ENCODE measurements at places on chromosomes 7 and 10.

DNA sequence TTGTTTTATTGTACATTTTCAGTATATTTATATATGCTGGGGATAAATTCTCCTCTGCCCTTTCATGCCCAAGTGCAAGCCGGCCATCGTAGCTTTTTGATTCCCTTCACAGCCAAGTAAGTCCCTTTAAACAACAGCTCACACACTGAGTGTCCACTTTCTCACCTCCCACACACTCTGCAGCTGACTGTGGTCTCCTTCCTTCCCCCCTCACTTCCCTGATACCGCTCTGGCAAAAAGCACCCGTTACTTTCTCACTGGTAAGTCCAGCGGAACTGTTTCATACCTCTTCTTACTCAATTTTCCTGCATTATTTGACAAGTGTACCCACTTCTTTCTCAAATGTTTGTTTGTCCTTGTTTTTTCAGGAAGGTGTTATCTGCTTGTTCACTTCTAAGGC lies 35.2 kb downstream of the MGAM start:
- H3K27ac ChIP-seq = no peak overlapping the region
- no peaks in the 10 kb centered on the region for H3K36me3 ChIP-seq
- H3K4me1 ChIP-seq = no peaks in the 10 kb centered on the region
- no peak overlapping the region for H3K4me3 ChIP-seq

- no peak overlapping the region for H3K4me3 ChIP-seq
- DNase-seq = no peak
- H3K27me3 ChIP-seq = no peaks in the 10 kb centered on the region
- H3K4me1 ChIP-seq = peaks cover 34% of the 10 kb centered on the region
These were observed 186.9 kb downstream of the SND1 start for GRCh38 chr7:127838816-127839415.

- H3K36me3 ChIP-seq = no peaks in the 10 kb centered on the region
- DNase-seq = no peak
- no peaks in the 10 kb centered on the region for H3K4me1 ChIP-seq
- H3K27ac ChIP-seq = no peak overlapping the region
These were observed 380.9 kb downstream of the GATA3 start for GRCh38 chr10:8435186-8436055.

DNA sequence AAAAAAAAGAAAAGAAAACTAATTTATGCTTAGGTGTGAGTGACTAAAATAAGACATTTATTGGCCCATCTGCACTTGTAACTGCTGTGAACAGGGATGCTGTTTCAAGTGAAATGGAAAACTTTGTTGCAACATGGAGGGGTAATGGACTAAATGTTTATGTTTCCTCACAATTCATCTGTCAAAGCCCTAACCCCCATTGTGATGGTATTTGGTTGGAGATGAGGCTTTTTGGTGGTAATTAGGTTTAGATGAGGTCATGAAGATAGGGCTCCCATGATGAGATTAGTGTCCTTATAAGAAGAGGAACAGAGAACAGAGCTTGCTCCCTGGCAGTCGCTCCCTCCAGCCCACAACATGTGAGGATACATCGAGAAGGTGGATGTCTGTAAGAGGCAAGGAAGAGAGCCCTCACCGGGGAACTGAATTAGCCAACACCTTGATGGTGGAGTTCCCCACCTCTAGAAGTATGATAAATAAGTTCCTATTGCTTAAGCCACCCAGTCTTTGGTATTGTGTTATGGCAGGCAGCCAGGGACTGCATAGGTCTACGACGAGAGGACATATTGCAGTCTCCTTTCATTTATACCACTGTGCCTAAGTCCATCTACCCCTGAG lies 28.6 kb upstream of the VCL start:
- H3K36me3 ChIP-seq = no peaks in the 10 kb centered on the region
- H3K4me1 ChIP-seq = no peaks in the 10 kb centered on the region
- no peak for DNase-seq
- H3K4me3 ChIP-seq = no peak overlapping the region

- H3K4me1 ChIP-seq = peaks cover 9% of the 10 kb centered on the region
- H3K27ac ChIP-seq = no peak overlapping the region
- peaks cover 37% of the 10 kb centered on the region for H3K36me3 ChIP-seq
- no peaks in the 10 kb centered on the region for H3K27me3 ChIP-seq
These were observed 28.6 kb downstream of the PDSS1 start for GRCh38 chr10:26725837-26726727.

GRCh38 chr10:70007116-70007820 lies 45.4 kb upstream of the MACROH2A2 start:
- no peaks in the 10 kb centered on the region for H3K27me3 ChIP-seq
- H3K36me3 ChIP-seq = no peaks in the 10 kb centered on the region
- H3K4me3 ChIP-seq = no peak overlapping the region
- no peaks in the 10 kb centered on the region for H3K4me1 ChIP-seq
- no peak overlapping the region for H3K27ac ChIP-seq
- no peak for DNase-seq

DNA sequence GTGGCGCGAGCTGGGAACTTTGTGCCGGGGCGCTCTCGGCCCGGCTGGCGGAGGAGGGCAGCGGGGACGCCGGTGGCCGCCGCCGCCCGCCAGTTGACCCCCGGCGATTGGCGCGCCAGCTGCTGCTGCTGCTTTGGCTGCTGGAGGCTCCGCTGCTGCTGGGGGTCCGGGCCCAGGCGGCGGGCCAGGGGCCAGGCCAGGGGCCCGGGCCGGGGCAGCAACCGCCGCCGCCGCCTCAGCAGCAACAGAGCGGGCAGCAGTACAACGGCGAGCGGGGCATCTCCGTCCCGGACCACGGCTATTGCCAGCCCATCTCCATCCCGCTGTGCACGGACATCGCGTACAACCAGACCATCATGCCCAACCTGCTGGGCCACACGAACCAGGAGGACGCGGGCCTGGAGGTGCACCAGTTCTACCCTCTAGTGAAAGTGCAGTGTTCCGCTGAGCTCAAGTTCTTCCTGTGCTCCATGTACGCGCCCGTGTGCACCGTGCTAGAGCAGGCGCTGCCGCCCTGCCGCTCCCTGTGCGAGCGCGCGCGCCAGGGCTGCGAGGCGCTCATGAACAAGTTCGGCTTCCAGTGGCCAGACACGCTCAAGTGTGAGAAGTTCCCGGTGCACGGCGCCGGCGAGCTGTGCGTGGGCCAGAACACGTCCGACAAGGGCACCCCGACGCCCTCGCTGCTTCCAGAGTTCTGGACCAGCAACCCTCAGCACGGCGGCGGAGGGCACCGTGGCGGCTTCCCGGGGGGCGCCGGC lies 870 bp downstream of the FZD1 start:
- DNase-seq = peak; percentile 89
- H3K4me1 ChIP-seq = peaks cover 55% of the 10 kb centered on the region
- H3K27me3 ChIP-seq = no peaks in the 10 kb centered on the region
- H3K27ac ChIP-seq = 0 out of 2 replicates have a peak overlapping the region, but pooled peaks have one; percentile 43
- no peaks in the 10 kb centered on the region for H3K36me3 ChIP-seq

DNA sequence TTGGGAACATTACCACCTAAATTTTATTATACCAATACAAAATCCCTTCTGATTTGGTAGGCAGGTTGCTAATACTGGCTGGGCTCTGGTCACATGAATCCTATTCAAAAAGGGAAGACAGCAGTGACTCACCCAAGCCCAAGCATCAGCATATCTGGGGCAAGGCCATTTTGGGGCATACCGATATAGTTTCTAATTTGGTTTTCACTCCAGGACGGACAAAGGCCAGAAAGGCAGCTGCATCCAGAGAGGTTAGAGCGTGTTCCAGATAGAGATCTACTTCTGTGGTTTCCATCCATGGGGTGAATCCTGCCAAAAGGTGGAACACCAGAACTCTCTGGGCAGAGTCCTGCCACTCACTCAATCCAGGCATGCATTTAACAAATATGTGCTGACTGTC lies 335.8 kb downstream of the ELMO1 start:
- H3K4me3 ChIP-seq = no peak overlapping the region
- peaks cover 29% of the 10 kb centered on the region for H3K4me1 ChIP-seq
- no peak for DNase-seq
- no peaks in the 10 kb centered on the region for H3K27me3 ChIP-seq

DNA sequence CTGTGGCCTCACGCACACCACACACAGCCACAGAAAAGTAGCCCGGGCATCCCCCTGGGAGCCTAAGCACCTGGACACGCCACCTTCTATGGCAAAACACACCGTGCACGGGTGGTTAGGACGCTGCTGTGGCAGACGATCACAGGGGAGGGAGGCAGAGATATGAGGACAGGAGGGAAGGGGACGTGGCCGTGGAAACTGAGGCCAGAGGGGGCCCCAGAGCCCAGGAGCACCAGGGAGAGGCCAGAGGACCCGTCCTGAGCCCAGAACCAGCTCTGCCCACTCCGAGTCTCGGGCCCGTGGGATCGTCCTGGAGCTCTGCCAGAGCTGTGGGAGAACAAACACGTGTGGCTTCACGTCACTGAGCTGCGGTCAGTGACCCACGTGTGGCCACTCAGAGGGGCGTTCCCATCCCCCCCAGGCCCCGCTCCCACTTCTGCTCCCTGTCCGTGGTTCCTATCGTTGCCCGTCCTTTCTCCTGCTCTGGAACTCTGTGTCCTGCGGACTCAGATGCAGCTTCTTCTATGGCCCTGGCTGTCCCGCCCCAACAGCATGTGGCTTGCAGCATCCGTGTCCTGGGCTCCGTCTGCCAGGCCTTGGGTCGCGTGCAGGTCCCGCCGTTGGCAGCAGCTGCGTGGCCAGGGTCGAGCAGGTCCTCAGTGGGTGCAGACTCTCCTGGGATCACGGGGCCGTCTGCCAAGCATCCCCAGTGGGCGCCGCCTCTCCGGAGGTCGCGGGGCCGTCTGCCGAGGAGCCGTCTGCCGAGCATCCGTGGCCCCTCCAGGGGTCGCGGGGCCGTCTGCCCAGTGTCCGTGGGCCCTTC lies 31.0 kb downstream of the GET4 start:
- no peak overlapping the region for H3K4me3 ChIP-seq
- DNase-seq = peak; percentile 74
- H3K4me1 ChIP-seq = peaks cover 16% of the 10 kb centered on the region
- no peaks in the 10 kb centered on the region for H3K36me3 ChIP-seq
- no peaks in the 10 kb centered on the region for H3K27me3 ChIP-seq

DNA sequence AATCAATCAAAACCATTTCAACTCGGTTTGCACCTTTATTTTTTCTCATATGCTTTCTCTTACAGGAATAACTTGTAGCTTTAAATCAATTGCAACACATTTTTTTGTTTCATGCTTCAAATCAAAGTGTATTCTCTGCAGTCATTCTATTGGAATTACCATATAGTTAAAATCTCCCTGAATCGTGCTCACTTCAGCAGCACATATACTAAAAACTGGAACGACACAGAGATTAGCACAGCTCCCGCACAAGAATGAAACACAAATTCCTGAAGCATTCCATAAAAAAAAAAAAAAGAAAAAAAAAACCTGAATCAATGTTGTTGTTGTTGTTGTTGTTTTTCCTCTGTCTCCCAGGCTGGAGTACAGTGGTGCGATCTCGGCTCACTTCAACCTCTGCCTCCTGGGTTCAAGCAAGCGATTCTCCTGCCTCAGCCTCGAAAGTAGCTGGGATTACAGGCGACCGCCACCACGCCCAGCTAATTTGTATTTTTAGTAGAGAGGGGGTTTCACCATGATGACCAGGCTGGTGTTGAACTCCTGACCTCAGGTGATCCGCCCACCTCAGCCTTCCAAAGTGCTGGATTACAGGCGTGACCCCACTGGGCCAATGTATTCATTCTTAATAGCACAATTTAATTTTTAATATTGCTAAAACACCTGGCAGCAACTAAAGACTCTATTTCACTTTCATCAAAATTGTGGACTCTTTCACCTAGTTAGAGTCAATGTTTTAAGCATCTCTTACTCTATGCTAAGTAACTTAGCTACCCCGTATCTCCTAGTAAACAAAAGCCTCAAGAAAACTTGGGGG lies 26.3 kb downstream of the ANKRD61 start:
- no peak for DNase-seq
- H3K4me1 ChIP-seq = peaks cover 21% of the 10 kb centered on the region
- H3K27me3 ChIP-seq = no peaks in the 10 kb centered on the region
- peaks cover 10% of the 10 kb centered on the region for H3K36me3 ChIP-seq
- peak overlapping the region; percentile 98 for H3K4me3 ChIP-seq

- no peaks in the 10 kb centered on the region for H3K36me3 ChIP-seq
- no peak for DNase-seq
- no peak overlapping the region for H3K27ac ChIP-seq
- H3K4me1 ChIP-seq = no peaks in the 10 kb centered on the region
- H3K4me3 ChIP-seq = no peak overlapping the region
These were observed 56.7 kb downstream of the ITIH5 start for GRCh38 chr10:7610026-7610425.

GRCh38 chr7:26156451-26157420 lies 4.7 kb downstream of the NFE2L3 start:
- DNase-seq = no peak
- no peaks in the 10 kb centered on the region for H3K27me3 ChIP-seq
- H3K4me1 ChIP-seq = no peaks in the 10 kb centered on the region
- H3K27ac ChIP-seq = no peak overlapping the region
- H3K36me3 ChIP-seq = no peaks in the 10 kb centered on the region

DNA sequence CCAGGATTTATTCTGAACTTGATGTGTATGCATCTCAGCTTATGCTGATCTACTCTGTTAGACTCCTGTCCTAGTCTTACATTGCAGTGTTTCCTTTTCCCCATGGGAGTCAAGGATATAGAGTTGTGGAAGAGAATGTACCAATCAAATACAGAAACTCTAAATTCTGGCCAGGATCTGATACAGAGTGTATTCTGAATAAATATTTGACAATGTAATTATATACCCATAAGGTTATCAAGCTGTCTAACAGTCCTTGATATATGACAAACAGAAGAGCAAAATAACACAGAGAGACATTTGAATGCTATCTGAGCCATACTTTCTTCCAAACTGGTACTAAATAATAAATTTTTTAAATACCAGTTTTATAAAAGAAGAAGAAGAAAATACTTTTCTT lies 116.8 kb downstream of the ETV1 start:
- H3K36me3 ChIP-seq = no peaks in the 10 kb centered on the region
- no peaks in the 10 kb centered on the region for H3K4me1 ChIP-seq
- DNase-seq = no peak
- H3K4me3 ChIP-seq = no peak overlapping the region
- H3K27me3 ChIP-seq = no peaks in the 10 kb centered on the region

GRCh38 chr7:14833707-14834106 lies 68.8 kb downstream of the DGKB start:
- DNase-seq = no peak
- no peak overlapping the region for H3K4me3 ChIP-seq
- H3K27me3 ChIP-seq = no peaks in the 10 kb centered on the region
- no peak overlapping the region for H3K27ac ChIP-seq
- H3K4me1 ChIP-seq = no peaks in the 10 kb centered on the region

GRCh38 chr7:130379532-130379920 lies 768 bp upstream of the CPA1 start:
- no peaks in the 10 kb centered on the region for H3K27me3 ChIP-seq
- no peaks in the 10 kb centered on the region for H3K36me3 ChIP-seq
- no peaks in the 10 kb centered on the region for H3K4me1 ChIP-seq
- no peak overlapping the region for H3K27ac ChIP-seq
- no peak for DNase-seq
- no peak overlapping the region for H3K4me3 ChIP-seq

DNA sequence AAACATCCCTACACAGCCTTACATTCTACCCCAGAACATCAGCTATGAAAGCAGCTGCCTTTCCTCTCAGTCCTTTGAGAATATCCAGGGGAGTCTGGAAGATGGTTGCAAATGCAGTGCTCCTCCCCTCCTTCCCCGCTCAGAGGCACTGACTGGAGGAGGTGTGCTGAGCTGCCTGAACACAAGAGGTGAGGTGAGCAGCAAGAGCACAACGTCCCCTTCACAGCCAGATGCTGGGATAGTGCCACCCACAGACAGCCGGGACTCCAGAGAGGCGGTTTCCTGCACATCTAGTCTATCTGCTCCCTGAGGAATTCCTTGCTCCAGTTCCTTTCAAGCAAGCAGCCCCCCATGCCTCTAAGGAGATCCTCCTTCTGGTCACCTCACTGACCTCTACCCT lies 74.2 kb downstream of the EZH2 start:
- no peak overlapping the region for H3K4me3 ChIP-seq
- H3K27me3 ChIP-seq = no peaks in the 10 kb centered on the region
- peaks cover 66% of the 10 kb centered on the region for H3K36me3 ChIP-seq
- no peaks in the 10 kb centered on the region for H3K4me1 ChIP-seq
- no peak for DNase-seq
